ENCODE measurements at places on chromosomes 4 and X. TPM values are rescaled to one million over a fixed set of nuclear protein-coding genes. Genes with fewer than 3 reads are reported as not detected.

Gene GPC4
- 26.2 TPM for total RNA-seq

Gene GPR173
- 0.68 TPM for total RNA-seq

Gene UGT2B15
- 0.98 TPM for total RNA-seq

Gene IL21
- total RNA-seq = not detected

Gene CXCR3
- not detected for total RNA-seq

Gene ZNF182
- total RNA-seq = 7.3 TPM

Gene CLRN2
- not detected for total RNA-seq

Gene DAPP1
- total RNA-seq = 30.6 TPM

Gene FABP2
- total RNA-seq = not detected

Gene NDST3
- total RNA-seq = 0.12 TPM

Gene TNMD
- total RNA-seq = not detected

Gene TMEM156
- 10.4 TPM for total RNA-seq

Gene NAA11
- not detected for total RNA-seq

- peak; percentile 27 for DNase-seq
Observed at GRCh38 chr4:68447201-68447600, at the start of gene TMPRSS11E. TSS of gene TMPRSS11E (plus strand) at chr4:68447463. CDS start at chr4:68447513, 50 bp downstream.

DNA sequence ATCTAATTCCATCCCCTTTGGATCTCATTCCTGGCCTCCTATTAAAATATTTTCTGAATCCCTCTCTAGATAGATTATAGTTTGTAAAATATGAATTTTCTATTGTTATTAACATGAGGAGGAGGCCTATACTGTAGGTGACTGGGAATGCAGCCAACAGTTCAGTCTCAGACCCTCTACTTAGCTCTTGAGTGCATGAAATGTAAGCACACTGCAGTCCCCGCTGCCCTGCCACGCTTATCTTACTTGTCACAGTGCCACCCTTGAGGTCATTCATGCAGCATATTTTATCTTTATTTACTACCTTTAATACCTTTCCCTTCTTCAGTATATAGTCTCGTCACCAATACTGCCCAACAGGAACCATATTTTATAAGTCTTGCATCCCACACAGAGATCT lies 151.0 kb downstream of the CAMK2D start:
- DNase-seq = no peak

GRCh38 chr4:98262431-98262830 lies 1.2 kb downstream of the RAP1GDS1 start:
- DNase-seq = no peak

DNA sequence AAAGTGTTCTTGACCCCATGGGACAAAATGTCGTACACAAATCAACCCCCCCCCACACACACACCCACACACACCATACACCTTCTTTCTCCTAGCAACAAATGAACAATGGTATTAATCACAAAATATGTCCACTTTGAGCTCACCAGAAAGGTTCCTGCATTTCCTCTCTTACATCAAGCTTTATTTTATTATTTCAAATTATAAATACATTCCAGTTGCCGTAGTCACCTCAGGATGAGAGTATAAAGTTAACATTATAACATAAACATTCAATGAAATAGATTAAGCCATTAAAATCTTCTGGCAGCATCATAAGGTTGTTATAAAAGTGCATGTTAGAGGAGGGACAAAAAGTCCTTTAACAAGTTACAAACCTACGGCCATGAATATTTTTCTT lies 7.3 kb downstream of the XK start:
- no peak for DNase-seq

DNA sequence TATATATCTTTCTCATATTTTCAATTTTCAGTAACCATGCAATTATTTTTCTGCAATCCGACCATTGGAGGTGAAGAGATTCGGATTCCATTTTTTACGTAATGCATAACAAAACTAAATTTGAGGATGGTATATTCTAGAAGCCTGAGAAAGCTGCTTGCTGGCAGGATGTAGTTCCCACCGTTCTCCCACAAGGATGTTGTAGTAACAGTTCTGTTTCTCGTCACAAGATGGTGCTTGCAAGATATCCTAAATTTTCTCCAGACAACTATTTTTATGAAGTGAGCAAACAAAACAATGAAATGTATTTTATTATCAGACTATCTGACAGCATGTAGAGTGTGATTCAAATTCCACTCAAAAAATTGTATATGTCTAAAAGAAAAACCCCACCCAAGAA lies 10.7 kb downstream of the PWWP3B start:
- no peak for DNase-seq

- no peak for DNase-seq
Observed at GRCh38 chr4:107492566-107492965, 227.5 kb downstream of the PAPSS1 start.

GRCh38 chrX:121245763-121246162 lies 198.4 kb downstream of the GLUD2 start:
- no peak for DNase-seq

- no peak for DNase-seq
Observed at GRCh38 chrX:39848900-39849299, 248.9 kb downstream of the BCOR start.

GRCh38 chrX:13662355-13662791 lies 9.4 kb downstream of the TCEANC start:
- DNase-seq = no peak

- no peak for DNase-seq
Observed at GRCh38 chr4:30518211-30518610, 202.0 kb upstream of the PCDH7 start.

DNA sequence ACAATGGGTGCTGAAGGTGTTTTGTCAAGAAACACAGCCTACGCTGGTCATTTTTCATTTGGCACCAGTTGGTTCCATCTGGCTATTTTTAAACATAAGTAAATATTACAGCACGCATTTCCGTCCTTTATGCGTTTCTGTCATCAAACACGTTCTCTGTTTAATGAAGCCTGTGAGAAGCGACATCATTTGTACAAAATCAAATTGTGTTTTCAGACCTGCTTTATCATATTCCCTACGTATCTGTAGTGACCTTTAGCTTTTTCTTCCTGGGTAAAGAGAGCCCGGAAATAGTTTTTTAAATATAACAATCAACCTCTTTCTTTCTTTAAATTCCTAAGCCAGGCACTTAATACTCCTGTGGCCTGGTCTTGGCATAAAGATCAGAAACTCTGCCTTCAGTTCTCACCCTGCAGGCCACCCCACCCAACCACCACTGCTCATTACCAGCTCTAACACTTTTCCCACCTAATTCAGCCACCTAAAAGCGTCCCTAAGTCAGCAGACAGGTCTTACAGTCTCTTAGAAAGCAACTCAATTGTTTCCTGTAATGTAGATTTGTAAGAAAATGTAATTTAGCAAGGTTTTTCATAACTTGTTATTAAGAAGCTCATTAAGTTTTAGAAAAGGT lies 30.4 kb downstream of the ACSL1 start:
- no peak for DNase-seq

GRCh38 chrX:41333744-41334362 lies at the start of gene DDX3X:
TSS of gene DDX3X (plus strand) at chrX:41334162. CDS start at chrX:41334253, 91 bp downstream.
- DNase-seq = peak; percentile 79

GRCh38 chr4:2255501-2256155 lies 6.3 kb downstream of the MXD4 start:
- DNase-seq = no peak

GRCh38 chrX:14690553-14690952 lies 161.2 kb downstream of the GLRA2 start:
- DNase-seq = no peak

DNA sequence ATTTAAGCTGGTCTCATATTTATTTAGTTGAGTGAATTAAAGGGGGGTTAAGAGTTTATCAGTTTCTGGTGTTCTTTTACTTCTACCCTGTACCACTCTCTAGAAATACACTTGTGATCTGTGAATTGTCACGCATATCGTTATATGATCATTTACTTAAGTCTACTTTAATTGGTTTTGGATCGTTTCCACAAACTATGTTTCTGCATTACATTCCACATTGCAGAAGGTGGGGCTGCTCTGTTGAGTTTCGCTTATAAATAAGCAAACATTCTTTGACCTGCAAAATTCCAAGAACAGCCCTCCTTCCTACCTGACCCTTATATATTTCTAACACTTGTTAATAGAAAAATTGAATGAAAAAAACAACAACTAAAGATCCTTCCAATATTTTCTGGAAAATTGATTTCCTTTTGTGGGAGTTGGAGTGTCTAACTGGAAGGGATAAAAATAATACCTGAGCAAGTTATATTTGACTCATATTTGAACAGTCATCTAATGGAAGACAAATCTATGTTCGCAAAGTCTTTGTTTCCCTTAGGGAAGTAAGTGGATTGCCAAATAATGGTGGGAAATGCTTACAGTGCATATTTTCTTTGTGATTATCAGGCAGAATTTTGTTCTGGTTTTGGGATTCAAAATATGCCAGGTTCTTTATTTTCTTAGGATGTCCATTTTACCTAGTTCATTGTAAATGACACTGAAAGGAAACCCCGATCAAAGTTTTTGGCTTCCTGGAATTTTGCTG lies 152.7 kb downstream of the RELL1 start:
- no peak for DNase-seq

DNA sequence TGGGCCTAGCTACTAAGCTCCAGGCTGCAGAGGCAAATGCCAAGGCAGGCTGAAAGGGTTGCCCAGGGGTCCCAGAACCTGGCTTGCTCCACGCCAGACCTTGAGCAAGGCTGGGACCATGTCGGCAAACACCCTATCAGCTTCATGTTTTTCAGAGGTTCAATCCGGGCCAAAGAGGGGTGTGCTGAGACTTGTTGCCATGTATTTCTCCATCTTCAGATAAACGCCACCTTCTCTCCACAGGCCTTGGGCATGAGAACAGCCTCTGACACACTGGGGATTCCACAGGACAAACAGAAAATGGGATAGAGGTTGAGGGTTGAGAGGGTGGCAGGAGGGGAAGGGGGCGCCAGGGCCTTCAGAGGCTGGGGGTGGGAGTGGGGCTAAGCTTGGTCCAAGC lies 8.6 kb downstream of the PJA1 start:
- DNase-seq = no peak

GRCh38 chr4:106494066-106494465 lies 125.5 kb upstream of the GIMD1 start:
- DNase-seq = no peak

DNA sequence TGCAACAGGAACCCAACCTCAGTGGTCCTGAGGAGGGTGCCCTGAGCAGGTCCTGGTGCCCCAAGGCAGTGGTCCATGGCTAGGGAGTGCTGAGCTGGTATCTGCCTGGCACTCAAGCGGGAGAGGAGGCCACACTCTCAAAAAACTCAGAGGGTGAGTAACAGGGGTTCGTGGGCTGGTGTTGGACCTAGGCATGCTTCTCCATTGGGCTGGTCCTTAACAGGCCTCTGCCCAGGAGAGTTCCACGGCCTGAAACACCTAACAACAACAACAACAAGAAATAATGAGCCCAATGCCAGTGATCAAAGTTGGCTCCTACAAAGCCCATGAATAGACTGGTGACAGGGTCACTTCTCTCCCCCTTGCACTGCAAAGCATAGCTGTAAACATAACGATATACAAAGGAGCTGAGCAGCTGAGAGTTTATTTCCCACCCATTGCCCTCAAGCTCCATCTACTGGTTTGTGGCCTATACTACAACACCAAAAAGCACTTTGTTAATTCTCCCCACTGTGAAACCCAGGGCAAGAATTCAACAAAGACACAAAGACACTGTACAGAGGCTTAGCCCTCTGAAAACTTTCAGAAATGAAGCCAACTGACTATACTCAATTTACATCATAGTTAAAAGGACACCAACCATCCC lies 736.1 kb upstream of the ADGRL3 start:
- DNase-seq = no peak

DNA sequence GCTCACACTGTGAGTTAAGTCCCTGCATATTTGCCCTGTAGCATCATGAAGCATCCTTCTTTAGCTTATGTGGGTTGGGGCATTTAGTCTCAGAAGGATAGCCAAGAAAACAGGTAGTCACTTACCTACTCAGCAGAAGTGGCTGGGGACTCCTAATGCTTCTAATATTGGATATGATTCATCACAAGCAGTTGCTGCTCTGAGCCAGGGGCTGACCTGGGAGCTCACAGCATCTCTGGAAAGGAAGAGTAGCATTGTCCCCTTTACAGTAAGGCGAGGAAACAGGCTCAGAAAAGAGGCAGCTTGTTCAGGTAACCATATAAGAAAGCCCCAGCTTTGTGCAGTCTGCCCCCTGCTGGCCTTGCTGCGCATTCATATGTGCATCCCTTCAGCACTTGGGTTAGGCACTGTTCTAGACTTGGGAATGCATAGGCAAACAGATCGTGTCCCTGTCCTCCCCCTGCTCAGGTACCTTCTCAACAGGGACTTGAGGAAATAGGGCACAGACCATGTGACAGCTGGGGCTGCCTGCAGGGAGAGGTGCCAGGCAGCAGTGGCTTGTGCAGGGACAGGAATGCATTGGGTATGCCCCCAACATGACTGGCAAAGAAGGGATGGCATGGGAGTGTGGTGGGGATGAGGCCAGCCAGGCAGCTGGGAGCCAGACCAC lies 35.7 kb upstream of the TBC1D14 start:
- DNase-seq = peak; percentile 64

DNA sequence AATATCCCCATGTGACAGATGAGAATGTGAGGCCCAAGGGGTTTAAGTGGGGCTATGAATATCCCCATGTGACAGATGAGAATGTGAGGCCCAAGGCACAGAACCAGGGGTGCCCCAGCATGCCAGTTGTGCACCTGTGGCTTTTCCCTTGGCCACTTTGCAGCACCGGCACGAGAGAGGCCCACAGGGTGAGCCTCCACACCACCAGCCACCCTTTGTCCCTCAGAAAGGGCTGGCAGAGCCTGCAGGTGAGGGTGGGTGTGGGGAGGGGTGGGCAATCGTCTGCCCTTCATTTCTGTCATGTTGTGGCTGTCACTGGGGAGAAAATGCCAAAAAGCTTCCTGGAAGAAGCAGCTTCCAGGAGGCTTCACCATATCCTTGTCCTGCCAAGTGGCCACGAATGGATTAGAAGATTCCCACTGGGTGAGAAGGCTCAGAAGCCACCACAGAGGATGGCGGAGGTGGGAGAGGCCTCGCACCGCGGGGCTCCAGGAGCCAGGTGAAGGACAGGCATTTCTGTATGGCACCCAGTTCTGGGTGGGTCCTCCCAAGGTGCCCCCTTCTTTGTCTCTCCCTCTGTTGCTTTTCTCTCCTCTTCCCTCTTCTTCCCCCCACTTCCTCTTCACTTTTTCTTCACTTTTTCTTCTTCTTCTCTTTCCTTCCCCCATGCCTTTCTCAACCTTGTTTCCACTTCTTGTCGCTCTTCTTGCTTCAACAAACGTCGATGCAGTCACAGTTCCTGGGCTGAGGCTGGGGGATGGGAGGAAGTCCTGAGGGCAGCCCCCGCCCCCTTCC lies 469 bp upstream of the GPR78 start:
- no peak for DNase-seq

GRCh38 chr4:164212714-164213113 lies 541.2 kb upstream of the SMIM31 start:
- no peak for DNase-seq

DNA sequence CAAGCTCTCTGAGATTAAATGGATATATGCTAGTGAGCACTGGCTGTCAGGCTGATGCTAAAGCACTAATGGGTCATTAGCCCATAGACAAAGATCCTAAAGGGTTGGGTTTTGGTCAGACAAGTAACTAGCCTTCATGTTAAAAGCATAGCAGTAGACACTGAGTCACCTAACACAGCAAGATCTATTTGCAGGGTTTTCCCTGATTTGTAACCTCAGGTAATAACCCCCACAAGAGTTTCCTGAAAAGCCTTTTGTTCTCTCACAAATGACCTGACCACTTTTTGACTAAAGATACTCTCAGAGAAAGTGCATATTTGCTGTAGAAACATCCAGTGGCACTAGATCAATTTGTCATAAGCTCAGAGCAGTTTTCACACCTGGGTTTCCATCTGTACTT lies 251.1 kb upstream of the TEX13A start:
- no peak for DNase-seq

- no peak for DNase-seq
Observed at GRCh38 chr4:168538632-168539031, 41.8 kb downstream of the PALLD start.
